Left ventricle myocardium superior (tissue), 1 donor: ENCODE measurements at places on chromosomes 6 and 20. TPM values are rescaled to one million over a fixed set of nuclear protein-coding genes. Genes with fewer than 3 reads are reported as not detected.

DEFB127 gene
- total RNA-seq: not detected

MCHR2 gene
- not detected for total RNA-seq

BPIFB2 gene
- total RNA-seq: not detected

OPRM1 gene
- not detected for total RNA-seq

MYL9 gene
- 1,967 TPM for total RNA-seq

SNPH gene
- total RNA-seq: 7.8 TPM

GPX5 gene
- total RNA-seq: not detected

RHAG gene
- total RNA-seq: 0.62 TPM

APOBEC2 gene
- 237 TPM for total RNA-seq

TP53TG5 gene
- total RNA-seq: 2.1 TPM

RBM24 gene
- 223 TPM for total RNA-seq

COL10A1 gene
- total RNA-seq: not detected

TMEM200A gene
- 0.15 TPM for total RNA-seq

DNA sequence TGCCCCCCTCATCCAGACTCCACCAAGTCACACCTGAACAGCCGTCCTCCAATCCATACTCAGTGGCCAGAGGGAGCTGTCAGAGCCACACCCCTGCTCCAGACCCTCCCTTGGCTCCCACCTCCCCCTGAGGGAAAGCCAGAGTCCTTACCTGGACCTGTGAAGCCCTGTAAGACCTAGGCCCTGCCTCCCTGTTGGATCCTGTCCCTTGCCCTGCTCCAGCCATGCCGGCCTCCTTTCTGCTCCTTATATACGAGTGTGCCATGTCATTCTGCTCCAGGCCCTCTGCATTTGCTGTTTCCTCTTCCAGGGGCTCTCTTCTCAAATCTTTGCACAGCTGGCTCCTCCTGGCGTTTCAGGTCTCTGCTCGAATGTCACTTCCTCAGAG lies 100.3 kb upstream of the MYL9 start:
- DNase-seq: no peak

DNA sequence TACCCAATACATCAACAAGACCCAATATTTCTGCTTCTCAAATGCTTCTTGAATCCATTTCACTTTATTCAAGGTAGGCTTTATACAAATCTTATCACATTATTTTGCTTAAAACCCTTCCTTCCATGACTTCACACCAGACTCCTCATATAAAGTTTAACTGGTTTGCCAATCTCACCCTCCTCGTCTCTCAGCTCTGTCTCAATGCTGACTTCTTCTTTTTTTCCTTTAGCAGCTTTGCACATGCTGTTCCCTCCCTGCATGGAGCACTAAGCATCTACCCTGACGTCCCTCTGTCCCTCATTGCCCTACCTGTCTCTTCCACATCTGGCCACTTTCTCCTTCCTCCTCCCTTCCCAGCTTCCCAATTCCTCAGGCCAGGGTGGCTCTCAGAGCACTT lies 31.4 kb downstream of the KCNK17 start:
- DNase-seq: no peak

- DNase-seq: no peak
Measured at GRCh38 chr20:805713-806112, 27.8 kb upstream of the FAM110A start.

DNA sequence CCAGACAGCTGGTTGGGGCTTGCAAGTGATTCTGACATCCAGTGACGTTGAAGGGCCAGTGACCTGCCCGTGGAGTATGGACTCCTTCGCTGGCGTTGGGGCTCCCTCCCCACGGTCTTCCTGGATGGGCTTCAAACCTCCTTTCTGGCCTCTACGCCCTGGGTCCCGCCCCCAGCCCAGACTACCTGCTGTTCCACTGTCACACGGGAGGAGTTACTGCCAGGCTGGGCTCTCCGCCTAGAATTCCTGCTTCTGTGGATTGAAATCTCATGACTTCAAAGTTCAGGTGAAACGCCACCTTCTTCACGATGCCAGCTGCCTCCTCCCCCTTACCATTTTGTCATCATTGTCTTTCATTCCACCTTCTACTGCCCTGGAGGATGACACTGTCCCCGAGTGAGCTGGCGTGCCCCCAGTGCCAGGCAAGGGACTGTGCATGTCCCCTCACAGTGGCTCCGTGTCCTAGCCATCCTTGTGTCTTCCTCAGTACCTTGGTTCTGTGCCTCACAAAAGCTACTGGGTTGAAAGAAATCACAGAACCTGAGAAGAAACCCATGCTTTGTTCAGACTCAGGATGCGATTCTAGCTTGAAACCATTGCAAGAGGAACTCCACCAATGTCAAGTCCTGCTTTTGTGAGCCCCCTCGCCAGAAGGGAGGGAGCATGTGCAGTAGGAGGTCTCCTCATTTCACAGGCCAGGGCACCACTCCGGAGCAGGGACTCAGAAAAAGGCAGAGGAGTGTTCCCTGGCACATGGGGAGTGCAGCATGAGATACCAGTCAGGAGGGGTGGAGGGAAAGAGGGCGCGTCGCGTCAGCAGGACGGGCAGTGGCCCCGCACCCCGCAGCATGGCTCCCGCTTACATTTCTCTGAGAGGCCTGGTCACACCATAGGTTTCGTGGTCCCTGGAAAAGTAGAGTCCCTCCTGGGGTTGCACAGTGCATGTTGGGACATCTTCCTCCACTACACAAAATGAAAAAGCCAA lies 11.0 kb upstream of the IRF4 start:
- DNase-seq: no peak

- DNase-seq: no peak
Measured at GRCh38 chr20:57124366-57124765, 142.1 kb downstream of the BMP7 start.

DNA sequence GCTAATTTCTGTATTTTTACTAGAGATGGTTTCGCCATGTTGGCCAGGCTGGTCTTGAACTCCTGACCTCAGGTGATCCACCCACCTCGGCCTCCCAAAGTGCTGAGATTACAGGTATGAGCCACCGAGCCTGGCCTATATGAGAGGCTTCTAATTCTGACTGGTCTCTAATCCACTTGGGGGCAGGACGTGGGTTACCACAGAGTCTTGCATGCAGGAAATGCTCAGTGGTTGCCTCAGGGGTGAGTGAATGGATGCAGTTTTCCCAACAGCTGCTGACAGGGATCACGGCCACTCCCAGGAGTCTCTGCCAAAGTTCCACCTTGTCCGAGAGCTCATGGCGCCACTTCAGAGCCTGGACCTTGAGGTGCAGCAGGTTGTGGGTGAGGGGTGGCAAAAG lies 6.4 kb upstream of the FANCE start:
- no peak for DNase-seq

- no peak for DNase-seq
Measured at GRCh38 chr6:158283304-158283980, 28.8 kb upstream of the TULP4 start.

- DNase-seq: no peak
Measured at GRCh38 chr6:167560673-167561569, 236.0 kb downstream of the TTLL2 start.

GRCh38 chr6:110703906-110704594 lies 111.2 kb downstream of the CDK19 start:
- no peak for DNase-seq

DNA sequence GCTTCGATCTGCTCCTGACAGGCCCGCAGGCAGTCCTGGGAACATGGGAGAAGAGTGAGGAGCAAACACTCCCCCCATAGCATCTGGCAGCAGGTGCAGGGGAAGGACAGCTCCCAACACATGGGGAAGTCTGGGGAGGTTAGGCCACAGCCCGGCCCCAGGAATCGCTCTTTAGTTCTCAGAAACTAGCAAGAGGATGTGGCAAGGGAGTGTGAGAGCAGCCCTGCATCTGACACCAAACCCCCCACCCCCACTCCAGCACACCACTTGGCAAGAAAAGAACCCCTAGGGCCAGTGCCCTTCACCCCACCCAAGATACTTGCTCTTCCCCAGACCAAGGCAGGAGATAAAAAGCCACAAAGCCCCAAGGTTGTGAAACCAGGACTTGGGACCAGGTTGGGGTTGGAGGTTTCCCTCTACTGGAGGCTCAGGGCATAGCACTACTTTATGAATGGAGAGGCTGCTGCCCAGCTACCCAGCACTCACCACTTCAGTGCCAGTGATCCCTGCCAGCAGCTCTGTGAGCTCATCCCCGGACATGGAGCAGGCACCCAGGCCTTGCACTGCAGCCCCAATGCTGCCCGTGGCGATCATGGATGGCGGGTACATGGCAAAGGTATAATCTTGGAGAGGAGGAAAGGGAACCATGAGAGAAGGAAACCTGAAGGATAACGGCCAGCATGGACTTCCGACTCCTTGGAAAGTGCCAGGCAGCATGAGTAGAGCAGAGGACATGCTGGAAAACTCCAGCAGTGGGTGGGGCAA lies 5.4 kb downstream of the CCND3 start:
- DNase-seq: peak; percentile 81

DNA sequence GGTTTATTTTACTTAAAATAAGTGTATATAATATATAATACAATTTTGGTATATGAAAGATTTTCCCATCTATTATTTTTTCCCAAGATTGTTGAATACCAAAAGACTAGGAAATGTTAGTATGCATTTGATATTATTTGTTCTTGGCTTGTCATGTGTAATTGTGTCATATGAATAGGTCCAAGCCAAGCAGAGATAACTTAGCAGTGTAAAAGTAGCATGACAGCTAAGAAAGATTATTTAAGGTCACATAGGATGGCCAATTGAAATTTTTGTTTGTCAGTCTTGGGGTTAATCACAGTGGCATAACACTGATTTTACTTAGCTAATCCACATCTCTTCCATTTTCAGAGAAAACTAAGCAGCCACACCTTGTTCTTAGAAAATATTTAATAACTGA lies 38.8 kb upstream of the RSPO3 start:
- no peak for DNase-seq

- no peak for DNase-seq
Measured at GRCh38 chr6:148183776-148184175, 158.9 kb upstream of the SASH1 start.

GRCh38 chr6:39666706-39667489 lies 58.3 kb downstream of the KIF6 start:
- no peak for DNase-seq

- DNase-seq: no peak
Measured at GRCh38 chr6:57173886-57174510, 1.9 kb downstream of the BAG2 start.

DNA sequence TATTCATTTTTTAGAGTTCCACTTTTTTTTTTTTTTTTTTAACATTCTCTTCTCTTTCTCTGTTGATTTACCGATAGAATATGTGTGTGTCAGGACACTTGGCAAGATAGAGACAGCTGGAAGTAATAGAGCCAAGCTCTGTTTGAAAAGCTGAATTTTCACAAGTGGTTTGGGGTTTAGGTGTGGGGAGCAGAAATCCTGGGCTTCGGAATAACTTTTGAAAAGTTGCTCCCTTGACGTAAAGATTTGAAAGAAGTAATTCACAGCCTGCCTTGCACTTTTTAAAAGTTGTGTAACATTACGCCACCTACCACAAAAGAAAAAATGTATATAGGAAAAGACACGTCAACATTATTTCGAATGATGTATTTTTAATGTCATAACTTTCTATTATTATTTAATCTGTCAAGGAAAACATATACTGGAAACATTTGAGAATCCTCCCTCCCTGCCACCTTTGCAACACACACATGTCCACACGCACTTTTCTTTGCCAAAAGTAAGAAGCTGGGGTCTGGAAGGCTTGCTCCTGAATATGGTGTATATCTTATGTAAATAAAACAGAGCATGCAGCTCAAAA lies 917.9 kb downstream of the KIF16B start:
- DNase-seq: no peak

- DNase-seq: no peak
Measured at GRCh38 chr6:804771-805170, 111.8 kb upstream of the EXOC2 start.

- no peak for DNase-seq
Measured at GRCh38 chr20:20553541-20553940, 158.9 kb downstream of the RALGAPA2 start.

- no peak for DNase-seq
Measured at GRCh38 chr6:20811109-20811761, 277.0 kb downstream of the CDKAL1 start.

DNA sequence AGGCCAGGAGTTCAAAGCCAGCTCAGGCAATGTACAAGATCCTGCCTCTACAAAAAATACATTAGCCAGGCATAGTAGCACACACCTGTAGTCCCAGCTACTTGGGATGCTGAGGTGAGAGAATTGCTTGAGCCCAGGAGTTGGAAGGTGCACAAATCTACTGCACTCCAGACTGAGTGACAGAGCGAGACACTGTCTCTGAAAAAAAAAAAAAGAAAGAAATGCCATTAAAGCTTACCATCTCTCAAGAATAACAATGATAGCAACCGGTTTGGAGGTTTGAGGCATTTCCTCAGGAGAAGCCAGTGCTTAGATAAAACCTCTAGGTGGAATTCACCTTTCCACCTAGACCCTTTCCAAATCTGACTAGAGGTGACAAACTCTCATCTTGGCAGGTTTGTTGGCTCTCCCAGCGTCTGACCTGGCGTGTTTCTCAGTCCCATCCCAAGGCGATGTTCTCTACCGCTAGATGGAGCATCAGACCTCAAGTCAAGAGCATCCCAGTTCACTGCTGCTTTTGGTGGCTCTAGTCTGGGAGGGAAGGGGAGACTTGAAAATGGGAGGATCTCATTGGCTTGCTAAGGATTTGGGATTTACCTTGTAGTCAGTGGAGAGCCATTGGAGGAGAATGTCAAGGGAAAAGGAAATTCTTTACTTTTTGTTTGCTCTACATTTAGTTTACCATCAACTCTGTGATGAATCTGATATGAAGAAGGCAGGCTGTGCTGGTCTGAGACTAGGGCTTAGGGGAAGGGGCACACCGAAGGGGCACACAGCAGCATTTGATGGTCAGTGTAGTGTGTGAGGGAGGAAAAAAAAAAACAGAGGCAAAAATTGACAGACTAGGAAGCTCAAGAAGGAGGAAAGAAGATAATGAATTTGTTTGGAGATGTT lies 67.9 kb downstream of the NCOA7 start:
- no peak for DNase-seq

DNA sequence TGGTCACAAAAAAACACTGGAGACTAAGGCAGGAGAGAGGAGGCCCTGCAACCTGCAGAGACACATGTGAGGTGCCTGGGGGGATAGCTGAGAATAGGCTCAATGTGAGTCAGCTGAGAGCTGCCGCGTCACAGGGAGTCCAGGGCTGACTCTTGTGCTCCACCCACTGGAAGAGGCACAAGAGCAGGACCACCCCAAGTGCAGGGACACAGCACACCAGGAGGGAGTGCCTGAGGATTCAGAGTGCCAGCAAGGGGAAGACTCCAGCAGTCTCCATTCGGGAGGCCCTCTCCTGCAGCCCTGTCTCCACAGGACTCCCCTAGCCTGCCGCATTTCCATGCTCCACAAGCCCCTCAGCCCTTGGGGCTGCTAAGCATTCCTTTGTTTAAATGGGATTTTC lies 105.5 kb downstream of the HUS1B start:
- DNase-seq: no peak

GRCh38 chr20:15236812-15237211 lies 899.4 kb upstream of the FLRT3 start:
- no peak for DNase-seq

- DNase-seq: no peak
Measured at GRCh38 chr6:3776881-3777507, 25.5 kb upstream of the PXDC1 start.
